ENCODE measurements at places on chromosomes 5 and 9.

GRCh38 chr5:171908638-171909037 is 97.8 kb downstream of the FBXW11 start:
- DNase-seq = no peak

GRCh38 chr5:571791-572190 is 40.3 kb upstream of the CEP72 start:
- DNase-seq = no peak

GRCh38 chr5:93070938-93071337 is 510.1 kb downstream of the NR2F1-AS1 start:
- no peak for DNase-seq

GRCh38 chr5:142032747-142033631 is 20.2 kb upstream of the GNPDA1 start:
- DNase-seq = peak; percentile 67

- no peak for DNase-seq
Measured at GRCh38 chr5:15500325-15501001, 483 bp downstream of the FBXL7 start.

- no peak for DNase-seq
Measured at GRCh38 chr5:53777864-53778618, 217.6 kb downstream of the NDUFS4 start.

DNA sequence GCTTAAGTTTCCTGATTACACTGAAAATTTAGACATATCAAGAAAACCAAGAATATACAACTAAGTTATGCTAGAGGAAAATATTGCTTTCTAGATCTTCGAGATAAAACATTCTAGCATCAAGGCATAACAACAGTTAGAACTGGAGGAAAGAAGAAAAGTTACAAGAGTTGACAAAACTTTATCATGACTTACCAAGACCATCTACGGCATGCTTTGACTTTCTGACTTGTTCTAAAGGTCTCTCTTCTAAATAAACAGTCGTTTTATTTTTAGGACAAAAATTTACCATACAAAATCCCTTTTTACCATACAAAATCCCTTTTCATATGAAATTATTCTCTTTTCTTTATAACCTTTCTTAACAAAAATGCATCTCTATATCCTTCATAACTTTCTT is 1110.1 kb upstream of the CDH10 start:
- no peak for DNase-seq

DNA sequence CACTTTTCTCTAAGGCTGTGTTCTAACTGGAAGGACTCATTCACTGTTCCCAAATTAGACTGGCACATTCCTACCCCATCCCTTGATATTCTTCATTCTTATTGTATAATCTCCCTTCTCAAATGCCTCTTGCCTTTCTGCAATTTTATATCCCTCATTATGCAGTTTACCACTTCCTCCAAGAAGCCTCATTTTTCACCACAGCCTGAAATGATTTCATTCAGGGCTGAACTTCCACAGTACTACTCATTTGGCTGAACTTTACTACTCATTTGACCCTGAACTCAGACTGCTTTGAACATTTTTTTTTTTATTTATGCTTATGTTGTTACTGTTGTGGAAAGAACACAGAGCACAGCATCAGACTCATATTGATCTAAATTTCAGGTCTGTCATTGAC is 32.7 kb downstream of the GRIA1 start:
- DNase-seq = no peak

- DNase-seq = peak; percentile 67
Measured at GRCh38 chr5:3489239-3489843, 106.3 kb upstream of the IRX1 start.

DNA sequence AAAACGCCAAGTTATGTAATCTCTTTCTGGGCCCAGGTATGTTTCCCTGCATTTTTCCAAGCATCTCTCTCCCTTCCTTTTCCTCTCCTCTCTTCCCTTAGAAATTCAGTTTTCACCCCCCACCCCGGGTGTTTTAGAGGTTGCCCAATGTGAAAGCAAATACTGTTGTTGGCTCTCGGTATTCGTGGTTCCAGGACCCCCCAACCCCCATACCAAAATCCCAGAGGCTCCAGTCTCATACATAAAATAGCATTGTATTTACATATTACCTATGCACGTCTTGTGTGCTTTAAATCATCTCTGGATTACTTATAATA is 48.8 kb downstream of the ACER2 start:
- DNase-seq = no peak

DNA sequence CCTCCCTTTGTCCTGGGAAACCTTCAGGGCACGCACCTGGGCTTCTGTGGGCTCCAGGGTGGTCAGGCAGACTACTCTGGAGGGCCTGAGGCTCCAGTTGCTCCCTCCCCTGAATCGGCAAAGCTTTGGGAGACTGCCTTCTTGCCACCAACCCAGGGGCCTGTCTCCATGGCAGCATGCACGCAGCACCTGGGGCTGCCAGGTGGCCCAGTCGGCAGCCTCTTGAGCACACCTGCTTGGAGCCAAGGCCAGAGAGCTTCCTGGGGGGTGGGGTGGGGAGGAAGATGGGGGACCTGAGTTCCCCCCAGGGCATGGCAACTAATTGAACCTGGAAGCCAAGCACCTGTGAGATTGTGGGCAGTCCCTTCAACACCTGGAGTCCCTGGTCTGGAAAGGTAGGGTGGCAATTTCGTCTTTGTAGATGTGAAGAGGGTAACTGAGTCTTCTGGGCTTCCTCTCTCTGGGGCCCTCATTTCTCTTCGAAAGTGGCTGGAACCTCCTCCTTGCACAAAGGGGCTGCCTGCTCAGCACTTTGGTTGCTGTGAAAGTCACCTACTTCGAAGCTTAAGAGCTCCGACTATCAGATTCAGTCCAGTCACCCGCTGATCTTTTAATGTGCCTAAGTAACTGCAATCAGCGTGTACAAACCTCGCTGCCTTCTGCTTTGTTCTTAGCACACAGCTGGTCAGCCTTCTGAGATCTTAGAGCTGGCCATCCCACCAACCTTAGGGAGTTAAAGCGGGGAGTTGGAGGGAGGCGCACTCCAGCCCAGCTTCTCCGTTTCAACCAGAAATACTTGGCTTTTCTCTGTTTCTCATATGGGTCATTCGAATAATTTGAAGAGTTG is 4.0 kb downstream of the RNF183 start:
- DNase-seq = peak; percentile 21

GRCh38 chr9:16461851-16462250 is 408.6 kb downstream of the BNC2 start:
- DNase-seq = peak; percentile 31

Data from NCI-H1092 treated with DMSO at 0.1 percent for 48 hours (cell line).